ENCODE measurements at places on chromosomes 13 and 19.

DNA sequence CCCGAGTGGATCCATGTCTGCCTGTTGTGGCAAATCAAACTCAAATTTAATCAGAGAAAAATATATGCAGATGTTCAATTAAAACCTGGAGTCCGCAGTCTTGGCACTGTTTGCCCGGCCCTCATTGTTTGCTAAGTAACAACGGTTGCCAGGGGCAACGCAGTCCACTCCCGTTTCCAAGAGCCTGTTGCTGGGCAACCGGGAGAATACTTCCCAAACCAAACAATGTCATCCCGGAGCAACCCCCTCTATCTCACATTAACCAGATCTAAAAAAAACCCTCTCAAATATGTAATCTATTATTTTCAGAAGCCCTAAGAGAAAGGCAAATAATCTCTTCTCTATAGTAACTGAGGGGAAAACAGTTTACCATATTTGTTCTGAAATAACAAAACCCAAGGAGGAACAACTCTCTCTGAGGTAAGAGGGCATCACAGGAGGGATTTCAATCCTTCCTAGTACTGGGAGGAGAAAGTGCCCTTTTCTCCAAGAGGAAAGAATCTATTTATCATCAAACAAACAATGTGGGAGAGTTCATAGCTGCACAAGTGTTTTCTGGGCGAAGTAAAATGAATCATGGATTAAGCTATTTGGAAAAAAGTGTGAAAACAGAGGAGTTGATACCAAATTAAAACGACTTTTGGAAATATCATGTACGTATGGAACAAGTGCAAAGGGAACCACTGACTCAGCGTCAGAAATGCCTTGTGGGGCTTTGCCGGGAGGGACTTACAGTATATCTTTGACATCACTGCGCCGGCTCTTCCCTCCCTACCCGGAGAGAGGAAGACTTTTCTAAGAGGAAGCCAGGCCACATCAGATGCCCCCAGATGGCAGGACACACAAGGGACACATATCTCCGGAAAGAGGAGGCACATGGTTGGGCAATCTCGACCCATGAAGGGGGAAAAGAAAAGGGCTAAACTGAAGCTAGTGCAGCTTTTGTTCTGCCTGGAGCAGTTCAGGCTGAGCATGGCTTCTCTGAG is 43.3 kb downstream of the RFX2 start:
- peak; percentile 99 for DNase-seq

- no peak for DNase-seq
Observed at GRCh38 chr13:109371066-109371465, 415.3 kb downstream of the IRS2 start.

GRCh38 chr13:95781016-95781415 is 104.1 kb downstream of the DNAJC3 start:
- DNase-seq, result no peak

DNA sequence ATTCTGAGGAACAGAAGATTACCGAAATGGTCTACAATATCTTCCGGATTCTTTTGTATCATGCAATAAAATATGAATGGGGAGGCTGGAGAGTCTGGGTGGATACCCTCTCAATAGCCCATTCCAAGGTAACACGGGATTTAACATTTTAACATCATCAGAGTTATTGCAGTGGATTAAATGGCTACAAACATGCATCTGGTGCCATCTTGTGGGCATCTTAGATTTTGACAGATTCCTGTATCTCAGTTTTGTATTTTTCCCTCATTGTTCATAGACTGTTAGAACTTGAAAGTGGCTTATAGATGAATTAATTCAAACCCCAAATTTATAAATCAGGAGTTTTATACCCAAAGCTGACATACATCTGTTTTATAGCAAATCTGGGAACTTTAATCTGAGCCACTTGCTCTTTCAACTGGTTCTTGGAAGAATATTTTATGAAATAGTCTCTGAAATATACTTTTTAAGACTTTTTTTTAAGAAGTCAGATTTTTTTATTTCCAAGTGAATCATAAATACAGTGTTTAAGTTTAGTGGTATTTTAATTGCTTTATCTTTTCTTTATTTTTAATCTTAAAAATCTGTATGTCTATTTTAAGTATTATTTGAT is 215.2 kb downstream of the NBEA start:
- peak; percentile 75 for DNase-seq

DNA sequence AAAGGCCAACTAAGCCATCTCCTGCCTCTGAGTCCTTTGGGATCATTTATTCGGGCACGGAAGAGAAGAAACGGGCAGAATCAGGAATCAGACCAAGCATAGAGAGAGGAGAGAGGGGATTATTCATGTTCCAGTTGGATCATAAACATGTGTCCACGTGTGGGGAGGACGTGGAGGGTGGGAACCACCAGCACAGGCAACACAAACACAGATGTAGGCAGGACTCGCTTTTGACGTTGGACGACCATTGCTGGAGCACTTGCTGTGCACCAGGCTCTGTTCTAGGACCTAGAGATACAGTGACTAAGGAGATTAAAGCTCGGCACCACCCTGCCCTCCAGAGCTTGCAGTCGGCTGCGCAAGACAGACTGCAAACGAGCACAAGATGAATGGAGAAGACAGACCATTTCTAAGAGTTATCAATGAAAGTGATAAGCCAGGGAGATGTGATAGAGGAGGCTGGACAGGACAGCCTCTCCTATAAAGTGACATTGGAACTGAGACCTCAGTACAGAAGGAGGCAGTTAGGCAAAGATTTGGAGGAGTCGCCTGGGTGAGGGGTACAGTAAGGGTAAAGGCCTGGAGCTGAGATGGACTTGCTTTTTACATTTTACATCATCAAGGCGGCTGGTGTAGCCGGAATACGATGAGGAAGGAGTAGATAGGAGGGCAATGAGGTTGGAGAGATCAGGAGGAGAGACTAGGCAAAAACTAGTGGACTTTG is 716 bp downstream of the SH2D3A start:
- no peak for DNase-seq

DNA sequence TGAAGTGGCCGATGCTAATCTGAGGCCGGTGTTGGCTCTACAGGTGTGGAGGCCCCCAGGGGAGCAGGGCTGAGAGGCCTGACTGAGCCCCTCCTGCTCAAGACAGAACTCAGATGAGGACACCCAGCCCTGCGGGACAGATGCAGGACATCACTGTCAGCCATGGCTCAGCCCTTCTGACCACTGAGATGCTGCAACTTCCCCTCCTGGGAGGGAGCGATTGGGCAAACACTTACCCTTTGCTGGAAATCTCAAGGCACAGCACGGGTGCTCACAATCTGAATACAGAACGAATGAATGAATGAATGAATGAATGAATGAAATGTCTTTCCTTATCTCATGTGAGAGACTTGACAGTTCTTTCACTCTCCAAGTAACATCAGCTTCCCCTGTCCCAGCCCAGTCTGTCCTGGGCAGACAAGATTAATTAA is 3.5 kb upstream of the SIGLEC7 start:
- no peak for DNase-seq

DNA sequence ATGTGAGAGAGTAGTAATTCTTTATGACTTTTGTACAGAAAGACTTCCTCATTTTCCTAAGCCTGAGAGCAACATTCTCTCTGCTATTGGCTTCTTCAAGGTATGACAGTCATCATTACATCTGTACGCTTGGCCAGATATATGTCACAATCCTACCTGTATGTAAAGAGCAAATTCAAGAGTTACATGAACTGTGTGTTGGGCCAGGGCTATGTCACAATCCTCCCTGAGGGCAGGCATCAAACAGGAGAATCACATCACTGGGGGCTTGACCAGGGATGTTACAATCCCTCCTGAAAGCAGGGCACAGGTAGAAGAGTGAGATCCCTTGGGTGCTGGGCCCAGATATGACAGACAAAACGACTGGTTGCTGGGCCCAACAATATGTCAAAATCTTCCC is 9.8 kb upstream of the ZNF724 start:
- no peak for DNase-seq

- DNase-seq, result peak; percentile 55
Observed at GRCh38 chr19:44644402-44645016, 799 bp downstream of the PVR start.

DNA sequence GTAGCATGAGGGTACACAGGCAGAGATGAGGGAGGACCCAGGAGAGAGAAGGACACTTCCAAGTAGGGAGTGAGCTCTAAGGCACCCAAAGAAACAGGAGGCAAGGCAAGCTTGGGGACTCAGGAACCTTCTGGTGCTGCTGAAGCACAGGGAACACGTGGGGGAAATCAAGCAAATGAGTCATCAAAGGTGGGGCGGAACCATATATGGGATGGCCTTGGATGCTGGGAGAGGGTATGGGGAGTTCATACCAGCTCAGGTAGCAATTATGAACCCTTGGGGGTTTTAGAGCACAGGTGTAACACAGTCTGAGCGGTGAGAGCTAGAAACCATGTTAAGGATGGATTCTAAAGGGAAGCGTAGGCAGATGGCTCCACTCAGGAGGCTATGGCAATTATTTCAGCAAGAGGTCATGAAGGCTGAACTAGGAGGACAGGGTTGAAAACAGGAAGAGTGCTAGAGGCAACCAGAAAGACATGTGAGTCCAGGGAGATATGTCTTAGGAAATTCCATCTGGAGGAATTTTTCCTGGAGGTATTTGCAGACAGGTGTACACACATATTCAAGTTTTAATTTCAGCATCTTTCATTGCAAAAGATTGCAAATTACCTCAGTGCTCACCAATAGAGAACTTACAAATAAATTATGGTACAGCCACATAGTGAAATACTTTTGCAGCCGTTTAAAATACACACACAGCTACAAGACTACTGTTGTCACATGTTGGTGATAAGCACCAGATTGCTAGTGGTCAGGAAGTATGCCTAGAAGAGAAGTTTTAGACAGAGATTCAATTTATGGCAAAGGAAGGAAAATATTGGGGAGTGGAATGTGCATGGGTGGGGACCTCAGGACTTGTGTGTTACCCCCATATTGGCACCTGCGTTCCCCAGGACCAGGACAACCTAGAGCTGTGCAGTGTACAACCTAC is 77.0 kb downstream of the STARD13 start:
- DNase-seq, result no peak

GRCh38 chr13:73810647-73811046 is 323.6 kb downstream of the KLF12 start:
- DNase-seq, result no peak

- DNase-seq, result no peak
Observed at GRCh38 chr19:57803265-57803593, 11.5 kb downstream of the ZNF552 start.

GRCh38 chr19:5434351-5434917 is 20.8 kb upstream of the ZNRF4 start:
- DNase-seq, result no peak

DNA sequence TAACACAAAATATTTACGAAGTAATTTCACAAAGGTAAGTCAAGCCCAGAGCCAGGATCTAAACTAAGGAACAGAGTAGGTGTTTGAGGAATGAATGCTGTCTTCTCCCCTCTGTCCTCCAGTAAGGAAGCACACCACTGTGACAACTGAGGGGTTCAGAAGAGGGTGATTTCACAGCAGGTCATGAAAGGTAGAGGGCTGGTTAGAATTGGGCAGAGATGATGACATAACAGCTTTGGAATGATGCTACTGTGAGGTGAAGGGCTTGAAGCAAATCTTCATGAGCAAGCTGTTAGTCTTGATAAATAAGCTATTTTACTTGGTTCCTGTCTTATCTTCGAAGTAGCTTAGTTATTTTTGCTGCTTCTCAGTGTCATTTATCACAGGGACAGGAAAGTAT is 498.6 kb downstream of the FGF9 start:
- no peak for DNase-seq

- peak; percentile 46 for DNase-seq
Observed at GRCh38 chr13:63554157-63554556, 2138.5 kb upstream of the PCDH20 start.

DNA sequence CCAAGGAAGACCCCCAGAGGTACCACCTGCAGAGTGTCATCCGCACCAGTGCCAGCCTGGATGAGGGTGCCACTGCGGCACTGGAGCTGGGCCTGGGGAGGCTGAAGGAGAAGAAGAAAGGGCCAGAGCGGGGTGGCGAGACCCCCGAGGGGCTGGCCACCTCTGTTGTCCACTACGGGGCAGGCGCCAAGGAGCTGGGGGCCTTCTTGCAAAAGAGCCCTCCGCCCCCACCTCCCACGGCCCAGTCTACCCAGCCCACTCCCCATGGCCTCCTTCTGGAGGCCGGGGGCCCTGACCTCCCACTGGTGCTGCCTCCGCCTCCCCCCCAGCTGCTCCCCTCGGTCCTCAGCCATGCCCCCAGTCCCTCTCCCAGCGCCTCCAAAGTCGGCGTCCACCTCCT is 5.4 kb downstream of the PRR12 start:
- DNase-seq, result no peak

GRCh38 chr19:34359954-34360315 is 5.1 kb upstream of the GPI start:
- no peak for DNase-seq

GRCh38 chr19:55306712-55307111 is 18.4 kb downstream of the TMEM150B start:
- DNase-seq, result no peak

DNA sequence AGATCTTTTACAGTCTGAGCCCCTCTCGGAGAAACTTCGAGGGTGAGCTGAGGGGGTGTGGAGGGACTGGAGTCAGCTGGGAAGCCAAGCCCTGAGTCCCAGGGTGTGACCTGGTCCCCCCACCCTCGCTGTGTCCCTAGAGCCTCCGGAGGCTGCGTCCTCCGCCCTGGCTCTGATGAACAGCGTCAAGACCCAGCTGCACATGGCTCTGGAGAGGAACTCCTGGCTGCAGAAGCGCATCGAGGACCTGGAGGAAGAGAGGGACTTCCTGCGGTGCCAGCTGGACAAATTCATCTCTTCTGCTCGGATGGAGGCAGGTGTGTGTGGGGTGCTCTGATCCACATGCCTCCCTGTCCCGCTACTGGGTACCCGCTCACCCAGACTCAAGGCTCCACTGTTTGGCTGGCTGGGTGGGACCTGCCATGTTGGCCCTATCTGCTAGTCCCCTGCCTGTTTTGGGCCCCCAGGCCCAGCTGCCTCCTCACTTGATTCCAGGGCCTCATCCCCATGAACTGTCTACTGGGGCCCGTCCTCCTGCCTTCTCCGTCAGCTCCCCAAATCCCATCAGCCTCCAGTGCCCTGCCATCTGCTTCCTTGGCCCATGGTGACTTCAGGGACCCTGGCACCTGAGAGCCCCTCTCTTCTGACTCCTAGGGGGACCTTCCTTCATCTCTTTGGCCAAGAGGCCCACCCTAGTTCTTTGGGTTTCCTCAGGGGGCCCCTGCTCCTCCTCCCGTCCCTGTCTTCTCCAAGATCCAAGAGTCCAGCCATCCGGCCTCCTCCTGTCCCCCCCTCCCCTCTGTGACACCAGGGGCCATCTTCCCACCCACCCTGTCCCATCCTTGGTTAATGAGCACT is 1.5 kb downstream of the CCDC106 start:
- DNase-seq, result no peak
